ENCODE measurements at places on chromosomes 6 and 20. TPM values are rescaled to one million over a fixed set of nuclear protein-coding genes. Genes with fewer than 3 reads are reported as not detected.

Gene EPB41L1
- 22.4 TPM for polyA plus RNA-seq

Gene KCNG1
- polyA plus RNA-seq = not detected

Gene RPL10A
- polyA plus RNA-seq = 2,344 TPM

Gene ZKSCAN3
- not detected for polyA plus RNA-seq

Gene BFSP1
- 1.9 TPM for polyA plus RNA-seq

Gene KCNK5
- polyA plus RNA-seq = 2.4 TPM

Measured in muscle of arm (tissue), 14 donors.